ENCODE measurements at places on chromosomes 5 and 9.

- DNase-seq, result no peak
Observed at GRCh38 chr5:123028222-123028621, 8.3 kb downstream of the PPIC start.

- no peak for DNase-seq
Observed at GRCh38 chr5:76548525-76549229, 74.5 kb downstream of the F2RL2 start.

DNA sequence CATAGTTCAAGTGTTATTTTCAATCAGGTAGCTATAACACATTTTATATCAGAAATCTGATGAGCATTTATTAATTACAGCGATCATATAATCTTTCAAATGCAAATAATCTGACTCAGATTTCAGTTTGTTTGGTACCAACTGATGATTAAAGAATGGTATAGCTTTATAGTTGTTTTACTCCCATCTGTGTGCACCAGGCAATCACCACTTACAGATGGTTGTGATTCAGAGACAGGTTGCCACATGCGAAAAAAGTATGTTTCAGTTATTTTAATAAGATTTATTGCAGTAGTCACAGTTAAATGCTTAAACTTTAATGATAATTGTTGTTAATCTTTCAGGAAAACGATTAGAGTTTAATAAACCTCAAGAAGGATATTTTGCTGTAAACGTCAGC, 155.1 kb upstream of the ARRDC3 start:
- no peak for DNase-seq

- DNase-seq, result no peak
Observed at GRCh38 chr9:121424024-121424432, 54.0 kb upstream of the STOM start.

DNA sequence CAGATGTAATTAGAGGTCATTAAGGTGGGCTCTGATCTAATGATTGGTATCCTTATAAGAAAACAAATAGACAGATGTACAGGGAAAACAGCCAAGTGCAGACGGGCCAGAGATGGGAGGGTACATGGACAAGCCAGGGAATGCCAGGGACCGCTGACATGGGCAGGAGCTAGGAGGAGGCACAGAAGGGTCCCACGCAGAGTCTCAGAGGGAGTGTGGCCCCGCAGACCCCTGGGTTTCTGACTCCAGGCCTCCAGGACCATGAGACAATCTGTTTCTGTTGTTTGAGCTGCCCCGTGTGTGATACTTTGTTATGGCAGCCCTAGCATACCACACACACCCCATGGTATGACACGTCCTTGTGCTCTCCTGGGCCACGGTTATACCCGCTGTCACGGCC, 29.1 kb downstream of the GADD45G start:
- no peak for DNase-seq

DNA sequence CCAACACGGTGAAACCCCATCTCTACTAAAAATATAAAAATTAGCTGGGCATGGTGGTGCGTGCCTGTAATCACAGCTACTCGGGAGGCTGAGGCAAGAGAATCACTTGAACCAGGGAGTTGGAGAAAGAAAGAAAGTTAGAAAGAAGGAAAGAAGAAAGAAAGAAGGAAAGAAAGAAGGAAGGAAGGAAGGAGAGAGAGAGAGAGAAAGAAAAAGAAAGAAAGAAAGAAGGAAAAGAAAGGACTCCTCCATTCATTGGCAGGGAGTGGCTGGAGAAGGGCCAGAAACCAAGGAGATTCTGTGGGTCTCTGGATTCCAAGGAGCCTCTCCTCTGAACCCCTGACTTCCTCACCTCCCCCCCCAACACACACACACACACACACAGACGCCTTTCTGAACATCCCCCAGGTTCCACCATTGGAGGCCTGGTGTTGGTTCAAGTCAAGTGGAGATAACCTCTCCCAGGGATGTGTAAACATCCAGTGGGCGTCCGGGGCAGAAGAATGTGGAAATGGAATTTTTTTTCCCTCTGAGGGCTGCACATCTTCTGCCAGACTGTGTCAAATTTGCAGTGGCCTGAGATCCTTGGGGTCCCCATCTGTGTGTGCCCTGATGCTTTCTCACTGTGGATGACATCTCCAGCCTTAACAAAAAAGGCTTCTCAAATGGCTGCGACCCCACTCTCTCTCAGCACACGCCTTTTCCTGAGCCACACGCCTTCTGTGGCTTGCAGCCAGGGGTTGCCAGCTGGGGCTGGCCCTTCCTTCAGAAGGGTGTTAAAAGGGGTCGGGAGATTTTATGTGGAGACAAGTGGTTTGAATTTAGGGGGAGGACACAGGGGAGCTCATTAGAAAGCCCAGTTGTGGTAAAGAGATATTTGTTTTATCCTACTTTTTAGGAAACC, 109.3 kb upstream of the HAND1 start:
- DNase-seq, result no peak

GRCh38 chr5:157486861-157487260, 26.8 kb downstream of the NIPAL4 start:
- DNase-seq, result no peak

- DNase-seq, result no peak
Observed at GRCh38 chr9:74645007-74645639, 148.0 kb downstream of the RORB start.

DNA sequence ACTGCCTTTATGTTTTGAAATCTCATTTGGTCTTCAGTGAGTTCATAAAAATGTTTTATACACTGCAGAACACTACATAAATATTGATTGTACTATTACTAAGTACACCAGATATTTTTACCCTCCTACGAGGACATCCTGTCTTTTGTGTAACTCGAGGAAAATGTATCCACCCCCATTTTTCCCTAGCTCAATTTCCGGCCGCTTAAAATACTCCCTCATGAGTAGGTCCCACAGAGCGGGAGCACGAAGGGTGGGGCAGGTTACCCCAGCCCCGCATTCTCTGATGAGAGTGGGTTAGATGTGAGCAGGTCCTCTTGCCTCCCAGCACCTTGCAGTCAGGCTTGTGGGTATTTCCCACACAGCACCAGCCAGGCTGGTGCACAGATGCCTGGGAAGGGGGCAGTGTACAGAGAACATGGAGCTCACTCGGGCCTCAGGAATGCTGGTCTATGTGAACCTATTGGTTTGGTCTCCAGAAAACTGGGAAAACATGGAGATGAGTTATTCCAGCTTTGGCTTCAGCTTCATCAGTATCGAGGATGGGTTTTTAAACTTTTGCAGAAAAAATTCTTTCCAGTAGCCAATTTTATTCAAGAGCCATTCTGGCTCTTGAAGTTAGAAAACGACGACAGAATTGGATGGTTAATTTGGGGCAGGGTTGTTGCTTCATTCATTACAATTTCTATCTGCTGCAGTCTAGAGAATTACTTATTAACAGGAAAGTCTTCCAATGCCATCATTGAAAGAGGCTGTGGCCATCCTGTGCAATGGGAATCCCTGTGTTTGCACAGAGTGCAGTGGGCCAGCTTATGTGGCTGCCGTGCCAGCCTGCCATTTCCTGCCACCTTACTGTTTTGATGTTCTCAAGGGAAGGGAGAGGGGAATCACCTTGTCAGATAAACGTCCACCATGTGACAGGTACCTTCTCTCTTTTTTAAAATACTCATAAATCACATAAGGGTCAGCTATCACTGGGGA, 73.2 kb downstream of the WDR41 start:
- DNase-seq, result no peak

- DNase-seq, result no peak
Observed at GRCh38 chr9:76032038-76032796, 141.7 kb downstream of the PCSK5 start.

GRCh38 chr5:51387884-51388275, 4.6 kb downstream of the ISL1 start:
- no peak for DNase-seq

DNA sequence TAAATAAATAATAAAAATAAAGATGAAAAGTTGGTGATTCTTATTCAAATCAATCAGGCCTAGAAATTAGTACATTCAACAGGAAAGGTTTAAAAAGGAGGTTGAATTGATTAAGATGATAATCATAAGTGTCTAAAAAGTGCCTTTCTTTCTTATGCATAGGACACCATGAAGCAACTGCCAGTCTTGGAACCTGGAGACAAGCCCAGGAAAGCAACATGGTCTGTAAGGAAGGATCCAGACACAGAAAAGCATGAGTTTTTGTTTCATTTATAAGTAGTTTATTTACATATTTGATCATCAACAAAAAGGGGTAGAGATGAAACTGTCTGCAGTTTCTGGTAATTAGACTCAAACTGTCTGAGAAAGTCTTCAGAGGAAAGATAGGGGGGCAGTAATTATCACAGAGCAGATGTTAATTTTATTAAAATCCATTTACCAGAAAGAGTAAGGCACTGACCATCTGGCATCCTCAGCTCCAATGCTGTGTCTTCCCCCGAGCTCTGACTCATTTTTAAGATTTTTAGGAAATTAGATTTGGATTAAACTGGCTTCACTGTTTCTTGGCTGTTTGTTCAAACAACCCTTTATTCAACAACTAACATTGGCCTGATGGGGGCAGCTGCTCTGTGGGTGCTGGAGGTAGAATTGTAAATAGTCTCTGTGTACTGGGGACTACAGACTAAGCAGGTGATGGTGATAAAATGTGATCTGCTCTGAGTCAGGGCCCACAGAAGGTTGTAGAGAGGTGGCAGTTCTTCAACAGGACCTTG, 2.7 kb downstream of the RABEPK start:
- no peak for DNase-seq

GRCh38 chr9:134025606-134026541, 593 bp downstream of the BRD3OS start:
- DNase-seq, result peak; percentile 81

- DNase-seq, result no peak
Observed at GRCh38 chr5:34511063-34511462, 145.1 kb upstream of the RAI14 start.

GRCh38 chr5:81161012-81161601, 72.0 kb upstream of the CKMT2 start:
- DNase-seq, result no peak

GRCh38 chr9:38338342-38339018, 54.0 kb upstream of the ALDH1B1 start:
- DNase-seq, result peak; percentile 27
